GM12892 (cell line): ENCODE measurements at places on chromosomes 13 and 19.

DNA sequence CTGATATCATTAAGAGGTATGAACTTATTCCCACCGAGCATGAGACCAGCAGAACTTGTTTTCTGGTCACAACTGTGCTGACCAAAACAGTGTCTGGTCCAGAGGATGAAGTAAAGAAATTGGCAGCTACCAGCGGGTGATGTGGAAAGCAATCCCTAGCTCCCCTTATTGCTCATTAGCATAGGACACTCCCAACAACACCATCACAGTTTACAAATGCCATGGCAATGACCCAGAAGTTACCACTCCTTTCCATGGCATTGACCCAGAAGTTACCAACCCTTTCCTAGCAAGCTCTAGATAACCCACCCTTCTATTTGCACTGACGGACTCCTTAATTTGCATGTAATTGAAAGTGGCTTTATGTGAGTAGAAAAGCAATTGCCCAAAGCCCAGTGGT is 1856.1 kb downstream of the OLFM4 start:
- DNase-seq, result no peak

- DNase-seq, result no peak
These were observed 105.2 kb downstream of the SLITRK6 start for GRCh38 chr13:85693889-85694511.

GRCh38 chr13:98026457-98026857 is 73.0 kb downstream of the IPO5 start:
- DNase-seq, result no peak

DNA sequence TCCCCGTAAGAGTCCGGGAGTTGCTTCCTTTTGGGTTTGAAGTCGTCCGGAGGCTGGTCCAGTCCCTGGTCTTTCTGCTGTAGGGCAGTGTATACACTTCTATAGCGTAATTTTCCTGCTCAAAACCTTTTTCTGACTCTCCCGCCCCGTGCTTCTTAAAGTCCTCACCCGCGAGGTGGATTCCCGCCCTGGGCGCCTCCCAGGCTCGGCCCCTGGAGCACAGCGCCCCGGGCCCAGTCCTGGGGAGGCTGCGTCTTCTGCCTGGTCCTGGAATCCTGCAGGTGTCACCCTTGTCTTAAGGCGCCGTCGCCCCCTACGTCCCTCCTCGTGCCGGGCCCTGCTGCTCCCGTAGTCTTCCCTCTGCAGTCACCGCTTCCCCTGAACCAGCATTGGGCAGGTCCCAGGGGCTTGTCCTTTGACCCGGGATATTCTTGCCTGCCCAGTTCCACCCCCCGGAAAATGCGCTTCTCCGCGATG is 34.4 kb upstream of the ZNF808 start:
- no peak for DNase-seq

GRCh38 chr19:31515931-31516330 is 166.7 kb upstream of the TSHZ3 start:
- DNase-seq, result no peak

DNA sequence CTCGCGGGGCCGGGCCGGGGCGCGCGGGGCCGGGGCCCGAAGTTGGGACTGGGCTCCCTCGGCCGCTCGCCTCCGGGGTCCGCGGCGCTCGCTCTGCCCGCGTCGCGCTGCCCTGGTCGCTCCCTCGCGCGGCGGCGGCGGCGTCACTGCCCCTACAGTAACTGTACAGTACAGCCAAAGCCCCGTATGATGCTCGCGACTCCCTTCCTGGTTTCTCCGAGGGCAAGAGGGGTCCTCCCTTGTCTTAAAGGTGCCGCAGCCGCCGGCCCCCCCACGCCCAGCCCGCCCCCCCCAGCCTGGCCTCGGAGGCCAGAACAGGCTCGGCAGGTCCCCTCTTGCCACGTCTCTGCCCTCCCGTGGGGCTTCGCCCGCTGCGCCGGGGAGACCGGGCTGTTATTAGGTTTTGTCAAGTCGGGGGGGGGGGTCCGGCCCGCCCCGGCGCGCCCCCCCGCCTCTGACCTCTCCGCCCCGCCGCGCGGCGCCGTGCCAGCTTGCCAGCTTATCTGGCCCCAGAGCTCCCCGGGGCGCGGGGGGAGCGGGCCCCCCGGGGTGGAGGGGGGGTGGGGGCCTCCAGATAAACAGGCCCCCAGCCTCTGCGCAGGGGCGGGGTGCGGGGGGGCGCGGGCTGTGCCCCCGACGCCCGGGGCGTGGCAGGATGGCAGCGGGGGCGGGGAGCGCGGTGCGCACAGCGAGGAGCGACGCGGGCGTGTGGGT is at the start of gene ZBTB7A:
Gene ZBTB7A, minus strand, starts transcription at position 218 of the 714 bp plus-strand sequence. CDS start 11,667 bp downstream, outside the sequence.
- no peak for DNase-seq

DNA sequence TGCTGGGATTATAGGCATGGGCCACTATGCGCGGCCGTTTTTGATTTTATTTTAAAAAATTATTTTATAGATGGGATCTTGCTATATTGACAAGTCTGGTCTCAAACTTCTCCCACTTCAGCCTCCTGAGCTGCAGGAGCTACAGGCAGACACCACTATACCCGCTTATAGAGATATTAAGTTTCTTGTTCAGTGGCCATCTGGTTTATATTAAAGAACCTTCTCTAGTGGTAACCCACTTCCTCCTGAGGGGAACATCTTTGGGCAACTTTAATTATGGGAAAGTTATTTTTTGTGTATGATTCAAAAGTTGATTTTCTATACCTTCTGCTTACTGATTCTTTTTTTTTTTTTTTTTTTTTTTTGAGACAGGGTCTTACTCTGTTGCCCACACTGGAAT is 172.7 kb downstream of the KLF5 start:
- no peak for DNase-seq

GRCh38 chr13:94419304-94419924 is 60.1 kb downstream of the DCT start:
- DNase-seq, result no peak

DNA sequence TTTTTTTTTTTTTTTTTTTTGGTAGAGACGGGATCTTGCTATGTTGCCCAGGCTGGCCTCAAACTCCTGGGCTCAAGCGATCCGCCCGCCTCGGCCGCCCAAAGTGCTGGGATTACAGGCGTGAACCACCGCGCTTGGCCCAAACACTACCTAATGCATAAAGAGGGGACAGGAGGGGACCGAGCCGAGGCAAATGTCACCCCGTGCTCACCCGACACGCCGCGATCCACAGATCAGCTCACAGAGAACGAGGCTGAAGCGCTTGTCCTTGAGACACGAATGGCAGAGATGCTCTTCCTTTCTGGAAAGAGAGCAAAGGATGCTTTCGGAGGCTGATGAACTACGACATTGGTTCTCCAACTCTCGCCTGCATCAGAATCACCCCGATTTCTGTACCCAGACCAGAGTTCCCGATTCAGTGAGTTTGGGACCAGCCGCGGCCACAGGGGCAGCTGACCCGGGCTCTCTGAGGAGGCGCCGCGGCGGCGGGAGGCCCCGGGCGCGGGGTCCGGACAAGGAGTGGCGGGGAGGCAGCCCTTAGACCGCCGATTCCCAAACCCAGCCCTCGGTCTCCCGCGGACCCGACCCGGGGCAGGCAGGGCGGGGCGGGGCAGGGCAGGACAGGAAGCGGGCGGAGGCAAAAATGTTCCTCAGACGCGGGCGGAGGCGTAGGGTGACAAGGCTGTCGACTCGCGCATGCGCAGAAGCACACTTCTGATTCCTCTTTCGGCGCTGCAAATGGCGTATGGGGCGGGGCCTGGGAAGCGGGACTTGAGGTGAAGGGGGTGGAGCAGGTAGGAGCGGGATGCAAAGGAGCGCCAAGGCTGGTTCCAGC is at the start of gene ZNF699:
Gene ZNF699, minus strand, starts transcription at position 700 of the 835 bp plus-strand sequence. CDS start 4,719 bp downstream, outside the sequence.
- DNase-seq, result peak; percentile 81

DNA sequence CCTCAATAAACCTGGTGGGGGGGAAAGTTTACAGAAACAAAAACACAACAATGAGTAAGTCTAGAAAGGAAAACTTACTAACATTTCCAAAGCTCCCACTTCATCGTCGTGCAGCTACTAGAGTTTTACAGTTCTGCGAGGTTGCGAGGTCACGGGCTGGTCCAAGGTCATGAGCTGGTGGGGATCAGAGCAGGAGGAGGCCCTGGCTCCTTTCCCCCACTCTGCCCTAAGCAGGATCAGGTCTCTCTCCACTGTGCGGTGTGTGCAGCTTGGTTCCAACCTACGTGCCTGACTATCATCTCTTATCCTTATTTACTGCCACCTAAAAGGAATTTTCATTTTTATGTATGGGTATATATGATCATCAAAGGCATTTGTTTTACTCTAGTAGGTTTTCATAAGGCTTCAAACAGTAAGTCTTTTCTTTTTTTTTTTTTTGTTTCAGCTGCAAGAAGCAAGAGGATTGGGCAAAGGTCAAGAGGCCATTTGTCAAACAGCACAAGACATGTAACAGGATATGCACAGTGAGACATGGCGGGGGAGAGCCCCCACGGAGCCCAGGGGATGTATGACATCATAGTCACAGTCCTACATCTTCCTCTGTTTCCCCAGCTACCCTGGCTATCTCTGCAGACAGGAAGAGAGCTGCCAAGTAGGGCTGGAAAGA is 76.6 kb upstream of the POMP start:
- DNase-seq, result no peak

DNA sequence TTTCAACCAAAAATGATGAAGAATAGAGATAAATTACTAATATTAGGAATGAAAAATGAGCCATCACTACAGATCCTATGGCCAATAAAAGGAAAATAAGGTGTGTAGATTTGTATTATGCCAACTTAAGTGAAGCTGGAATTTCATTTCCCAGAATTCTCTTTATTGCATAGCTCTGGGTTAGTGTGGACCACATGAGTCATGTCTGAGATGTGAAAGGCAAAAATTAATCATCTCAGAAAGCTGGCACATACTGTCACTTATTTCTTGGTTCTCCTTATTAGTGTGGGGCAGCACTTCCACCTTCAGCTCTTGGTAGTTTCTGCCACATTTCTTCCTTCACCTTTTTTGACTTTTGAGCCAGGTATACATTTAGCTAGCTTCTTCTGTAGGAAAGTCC is 82.6 kb downstream of the KATNAL1 start:
- DNase-seq, result no peak

- no peak for DNase-seq
These were observed 2.0 kb downstream of the ATP4A start for GRCh38 chr19:35561436-35561835.

GRCh38 chr13:49086722-49087121 is 111.0 kb downstream of the FNDC3A start:
- DNase-seq, result no peak
